Activated CD4-positive, alpha-beta T cell treated with anti-CD3 and anti-CD28 coated beads, Interleukin-2, amount 50 U/mL, for 24 hours (primary cell): ENCODE measurements at places on chromosomes 2 and 18.

DNA sequence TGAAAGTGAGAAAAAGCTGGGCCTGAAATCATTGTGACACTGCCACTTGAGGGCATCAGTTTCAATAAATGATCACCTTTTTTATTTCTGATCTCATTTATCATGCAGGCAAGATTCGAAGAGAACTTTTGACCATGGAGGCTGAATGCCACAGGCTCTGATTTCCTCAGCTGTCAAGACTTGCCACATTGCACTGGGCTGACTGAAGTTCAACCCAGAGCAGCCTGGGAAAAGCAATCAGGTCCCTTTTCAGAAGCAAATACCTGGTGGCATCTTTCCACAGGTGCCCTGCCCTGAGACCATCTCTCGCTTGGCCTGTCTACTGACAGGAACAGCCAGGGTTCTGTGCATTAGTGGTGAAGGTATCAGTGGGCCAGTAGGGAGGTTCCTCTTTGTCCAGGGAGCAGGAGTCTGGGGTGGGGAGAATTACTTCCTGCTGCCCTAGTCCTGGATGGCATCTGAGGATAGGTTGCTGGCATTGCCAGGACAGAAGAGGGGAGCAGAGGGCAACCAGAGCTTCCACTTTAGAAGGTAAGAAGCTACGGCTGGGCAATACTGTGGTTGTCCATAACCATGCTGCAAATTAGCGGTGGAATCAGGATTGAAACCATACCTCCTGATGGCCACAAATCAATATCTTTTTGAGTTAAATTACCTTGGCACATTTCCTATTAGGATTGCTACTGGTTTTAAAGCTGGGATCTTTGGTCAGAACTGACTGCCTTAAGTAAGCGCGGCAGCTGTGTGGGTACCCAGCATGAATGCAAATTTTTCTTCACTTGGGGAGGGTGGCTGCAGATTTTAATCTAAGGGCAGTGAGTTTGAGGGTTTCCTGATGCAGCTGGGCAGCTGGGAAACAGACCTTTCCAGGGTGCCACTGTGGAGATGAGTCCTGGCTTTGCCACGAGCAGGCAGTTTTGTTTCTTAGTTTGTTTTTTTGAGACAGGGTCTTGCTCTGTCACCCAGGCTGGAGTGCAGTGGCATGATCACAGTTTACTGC lies 394.5 kb downstream of the ALK start:
- DNase-seq = no peak

DNA sequence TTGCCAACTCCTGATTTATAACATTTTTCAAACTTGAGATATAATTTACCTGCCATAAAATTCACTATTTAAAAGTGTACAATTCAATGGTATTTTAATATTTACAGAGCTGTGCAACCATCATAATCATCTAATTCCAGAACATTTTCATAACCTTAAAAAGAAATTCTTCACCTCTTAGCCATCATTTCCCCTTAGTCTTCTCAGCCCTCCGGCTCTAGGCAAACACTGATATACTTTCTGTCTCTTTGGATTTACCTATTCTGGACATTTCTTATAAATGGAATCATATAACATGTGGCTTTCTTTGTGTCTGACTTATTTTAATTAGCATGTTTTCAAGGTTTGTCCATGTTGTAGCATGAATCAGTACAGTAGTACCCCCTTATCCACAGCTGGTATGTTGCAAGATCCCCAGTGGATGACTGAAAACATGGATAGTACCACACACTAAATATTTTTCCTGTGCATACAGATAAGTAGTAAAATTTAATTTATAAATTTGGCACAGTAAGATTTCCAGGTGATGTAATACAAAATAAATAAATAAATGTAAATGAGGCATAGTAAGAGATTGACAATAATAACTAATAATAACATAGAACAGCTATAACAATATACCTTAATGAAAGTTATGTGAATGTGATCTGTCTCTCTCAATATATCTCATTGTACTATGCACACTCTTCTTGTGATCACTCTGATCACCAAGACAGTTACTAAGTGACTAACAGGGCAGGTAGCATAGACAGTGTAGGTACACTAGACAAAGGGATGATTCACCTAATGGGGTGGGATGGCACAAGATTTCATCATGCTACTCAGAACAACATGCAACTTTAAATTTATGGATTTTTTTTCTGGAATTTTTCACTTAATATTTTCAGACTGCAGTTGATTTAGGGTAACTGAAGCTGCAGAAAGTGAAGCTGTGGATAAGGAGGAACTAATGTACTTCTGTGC lies 73.1 kb downstream of the RAB3GAP1 start:
- DNase-seq = no peak

DNA sequence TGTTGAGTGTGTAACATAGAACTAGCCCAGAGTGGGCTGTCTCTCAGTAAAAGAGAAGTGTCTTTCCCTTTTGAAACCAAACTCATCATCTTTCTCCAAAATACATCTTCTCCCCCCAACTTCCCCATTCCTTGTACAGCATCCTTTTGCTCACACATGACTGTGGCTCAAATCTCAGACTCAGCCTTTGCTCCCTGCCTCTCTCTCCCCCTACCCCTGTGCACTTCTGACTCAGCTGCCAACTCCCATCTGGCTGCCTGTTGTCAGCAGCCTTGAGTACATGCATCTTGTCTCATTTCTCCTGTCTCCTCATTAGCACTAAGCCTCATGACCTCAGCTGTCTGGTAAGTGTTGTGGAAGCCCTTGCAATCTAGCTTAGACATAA lies 18.1 kb upstream of the MGAT4A start:
- DNase-seq = no peak

GRCh38 chr2:112834396-112835037 lies 2.1 kb downstream of the IL1B start:
- DNase-seq = no peak

DNA sequence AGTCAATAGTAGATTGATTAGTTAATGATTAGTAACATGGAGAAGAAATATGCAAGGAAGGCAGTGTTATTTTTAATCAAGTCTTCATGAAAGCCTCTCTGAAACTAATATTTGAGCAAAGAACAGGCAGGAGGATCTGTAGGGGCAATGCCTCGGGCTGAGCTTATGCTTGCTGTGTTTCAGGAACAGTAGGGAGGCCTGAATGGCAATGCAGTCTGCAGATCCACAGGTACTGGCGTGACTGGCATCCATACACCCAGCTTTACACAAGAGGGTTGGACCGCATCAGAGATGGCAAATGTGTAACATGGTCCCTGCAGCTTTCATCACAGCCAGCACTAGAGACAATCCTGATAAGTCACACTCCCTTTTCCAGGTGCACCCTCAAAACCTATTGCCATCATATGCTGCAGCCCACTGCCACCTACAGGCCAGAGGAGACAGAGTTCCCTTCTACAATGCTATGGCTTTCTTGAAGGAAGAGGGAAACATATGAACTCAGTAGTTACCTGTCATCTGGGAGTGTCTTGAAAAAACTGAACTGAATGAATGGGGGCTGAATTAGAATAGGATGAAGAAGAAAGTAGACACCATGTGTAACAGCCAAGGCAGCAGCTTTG lies 582.4 kb upstream of the RAB6C start:
- DNase-seq = no peak

DNA sequence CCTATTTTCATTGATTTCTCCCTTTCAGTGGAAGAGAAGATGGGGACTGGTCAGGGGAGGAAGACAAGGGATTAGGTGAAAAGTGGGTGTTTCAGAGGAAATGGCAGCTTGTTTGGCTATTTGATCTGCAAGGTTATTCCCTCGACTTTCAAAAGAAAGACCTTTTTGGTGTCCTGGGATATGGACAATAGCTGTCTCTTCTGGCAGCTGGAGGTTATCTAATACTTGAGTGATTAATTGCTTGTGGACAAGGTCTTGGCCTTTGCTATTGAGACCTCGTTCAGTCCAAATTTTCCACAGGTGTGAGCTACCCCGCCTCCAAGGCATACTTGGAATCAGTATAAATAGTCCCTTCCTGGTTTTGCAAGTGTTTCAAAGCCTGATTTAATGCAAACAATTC lies 33.3 kb upstream of the TRAPPC8 start:
- DNase-seq = no peak

DNA sequence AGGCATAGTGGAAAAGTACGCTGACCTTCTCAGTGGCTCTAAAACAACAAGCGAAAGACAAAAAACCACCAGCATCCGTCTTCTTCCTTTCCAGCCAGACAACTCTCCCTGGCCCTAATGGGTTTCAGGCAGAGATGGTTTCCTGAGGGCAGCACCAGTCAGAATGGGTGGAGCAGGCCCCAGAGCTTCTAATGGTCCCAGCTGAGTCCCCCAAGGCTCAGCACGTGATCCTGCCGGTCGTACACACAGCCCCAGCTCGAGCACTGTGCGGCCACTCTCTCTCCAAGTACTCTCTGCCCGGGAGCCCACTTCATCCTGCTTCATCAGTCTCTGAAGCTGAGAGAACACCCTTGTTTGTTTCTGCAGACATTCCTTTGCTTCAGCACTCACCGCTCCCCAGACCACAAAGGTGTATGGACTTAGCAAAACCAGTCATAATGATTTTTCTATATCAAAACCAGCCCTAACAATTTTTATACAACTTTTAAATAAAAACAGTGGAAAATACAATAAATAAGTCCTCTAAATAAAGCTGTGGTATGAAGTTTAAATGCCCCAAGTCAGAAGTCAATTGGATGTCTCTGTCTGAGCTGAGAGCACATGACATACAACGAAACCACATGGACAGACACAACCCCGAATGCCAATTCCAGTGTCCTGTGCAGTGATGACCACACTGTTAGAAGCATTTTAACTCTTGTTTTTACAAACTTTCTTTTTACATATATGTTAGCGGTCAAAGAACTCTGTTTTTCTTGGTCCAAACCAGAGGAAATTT lies 63.9 kb downstream of the PARD6G start:
- DNase-seq = no peak

DNA sequence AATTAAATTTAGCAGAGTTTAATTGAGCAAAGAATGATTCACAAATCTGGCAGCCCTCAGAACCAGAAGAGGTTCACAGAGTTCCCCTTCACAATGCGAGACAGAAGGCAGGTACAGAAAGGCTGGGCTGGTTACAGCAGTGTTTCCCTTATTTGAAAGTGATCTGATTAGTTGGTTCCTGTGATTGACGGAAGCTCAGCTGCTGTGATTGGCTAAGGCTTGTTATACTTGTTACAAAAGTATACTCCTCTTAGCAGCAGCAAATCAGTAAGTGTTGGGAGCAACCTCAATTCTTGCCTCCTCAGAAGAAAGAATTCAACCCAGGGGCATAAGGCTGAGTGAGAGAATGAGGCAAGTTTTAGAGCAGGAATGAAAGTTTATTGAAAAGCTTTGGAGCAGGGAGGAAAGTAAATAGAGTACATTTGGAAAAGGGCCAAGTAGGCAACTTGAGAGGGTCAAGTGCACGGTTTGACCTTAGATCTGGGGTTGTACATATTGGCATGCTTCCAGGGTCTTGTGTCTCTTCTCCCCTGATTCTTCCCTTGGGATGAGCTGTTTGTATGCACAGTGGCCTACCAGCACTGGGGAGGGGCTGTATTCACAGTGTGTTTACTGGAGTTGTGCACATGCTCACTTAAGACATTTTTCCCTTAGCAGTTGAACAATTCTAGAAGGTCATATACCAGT lies 431.8 kb upstream of the RAB12 start:
- DNase-seq = no peak

DNA sequence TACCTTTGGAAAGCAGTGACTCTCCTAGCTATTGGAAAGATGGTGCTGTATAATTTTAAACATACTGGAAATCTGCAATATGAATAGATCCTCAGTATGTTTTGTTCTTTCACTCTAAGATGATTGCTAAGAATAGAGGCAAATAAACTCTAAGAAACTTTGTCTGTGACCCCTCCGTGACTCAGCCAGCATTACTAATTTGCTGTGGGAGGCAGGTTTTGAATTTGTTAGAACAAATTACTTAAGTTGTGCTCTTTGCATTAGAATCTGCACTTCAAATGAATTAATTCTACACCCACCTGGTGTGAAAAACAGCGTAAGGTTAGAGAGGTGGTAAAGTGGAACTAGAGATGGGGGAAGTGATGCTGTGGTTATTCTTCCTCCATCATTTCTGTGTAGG lies 142.2 kb downstream of the RAPGEF4 start:
- DNase-seq = no peak

DNA sequence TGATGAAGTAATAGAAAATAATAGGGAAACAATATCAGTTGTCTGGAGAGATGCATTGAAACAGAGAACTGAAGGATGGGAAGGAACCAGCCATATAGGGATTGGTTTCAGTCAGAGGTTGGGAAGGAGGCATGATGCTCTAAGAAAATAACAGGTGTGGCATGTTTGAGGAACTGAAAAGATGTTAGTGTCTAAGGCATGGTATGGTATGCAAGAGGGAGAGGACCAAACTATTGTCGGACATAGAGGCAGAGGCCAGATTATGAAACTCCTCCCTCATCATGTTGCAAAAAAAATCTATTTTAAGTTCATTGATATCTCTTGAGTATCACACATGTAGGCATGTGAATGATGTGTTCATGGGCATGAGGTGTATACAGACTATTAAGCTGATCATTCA lies 48.9 kb upstream of the EMILIN2 start:
- no peak for DNase-seq

DNA sequence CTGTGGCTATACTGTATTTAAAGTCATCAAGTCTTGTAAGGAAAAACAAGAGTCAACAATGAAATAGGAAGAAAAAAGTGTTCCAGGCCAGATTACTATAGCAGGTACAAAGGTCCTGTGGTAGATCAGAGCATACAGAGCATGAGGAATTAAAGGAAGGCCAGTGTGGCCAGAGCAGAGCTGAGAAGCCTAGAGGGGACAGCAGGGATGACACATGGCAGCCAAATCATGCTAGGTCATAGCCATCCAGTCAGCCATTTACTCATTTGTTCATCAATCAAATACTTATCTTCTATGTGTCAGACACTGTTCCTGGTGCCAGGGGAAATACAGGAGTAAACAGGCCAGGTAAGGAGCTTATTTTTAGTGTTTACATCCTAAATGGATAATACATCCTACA lies 24.3 kb downstream of the ADD2 start:
- no peak for DNase-seq

GRCh38 chr18:14914121-14914520 lies 166.1 kb downstream of the ANKRD30B start:
- DNase-seq = no peak

GRCh38 chr2:118834440-118834810 lies 13.0 kb downstream of the EN1 start:
- DNase-seq = no peak

DNA sequence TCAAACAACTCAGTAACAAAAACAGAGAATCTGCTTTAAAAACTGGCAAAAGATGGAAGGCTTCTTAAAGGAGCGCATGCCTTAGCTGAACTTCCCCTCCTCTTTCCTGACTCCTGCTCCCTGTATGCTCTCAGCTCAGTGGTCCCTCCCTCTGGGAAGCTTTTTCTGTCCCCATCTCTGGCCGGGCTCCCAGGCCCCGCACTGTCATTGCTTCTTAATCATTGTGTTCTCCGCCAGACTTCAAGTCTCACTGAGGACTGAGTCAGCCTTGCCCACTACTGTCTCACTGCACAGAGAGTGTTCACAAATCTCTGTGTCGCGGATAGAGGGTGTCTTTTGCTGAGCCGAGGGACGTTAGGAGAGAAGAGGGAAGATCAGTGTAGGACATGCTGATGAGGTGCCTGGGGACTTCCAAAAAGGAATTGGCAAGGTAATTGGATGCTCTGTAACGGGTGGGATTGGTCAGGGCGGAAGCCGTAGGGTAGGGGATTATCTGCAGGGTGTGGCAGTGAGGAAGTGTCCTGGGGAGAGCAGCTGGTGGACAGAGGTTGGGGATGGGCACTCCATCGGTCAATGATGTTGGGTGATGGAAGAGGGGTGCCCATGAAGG lies 16.2 kb downstream of the TOGARAM2 start:
- no peak for DNase-seq
